T-helper 9 cell (primary cell): ENCODE measurements at places on chromosomes 5 and 9.

DNA sequence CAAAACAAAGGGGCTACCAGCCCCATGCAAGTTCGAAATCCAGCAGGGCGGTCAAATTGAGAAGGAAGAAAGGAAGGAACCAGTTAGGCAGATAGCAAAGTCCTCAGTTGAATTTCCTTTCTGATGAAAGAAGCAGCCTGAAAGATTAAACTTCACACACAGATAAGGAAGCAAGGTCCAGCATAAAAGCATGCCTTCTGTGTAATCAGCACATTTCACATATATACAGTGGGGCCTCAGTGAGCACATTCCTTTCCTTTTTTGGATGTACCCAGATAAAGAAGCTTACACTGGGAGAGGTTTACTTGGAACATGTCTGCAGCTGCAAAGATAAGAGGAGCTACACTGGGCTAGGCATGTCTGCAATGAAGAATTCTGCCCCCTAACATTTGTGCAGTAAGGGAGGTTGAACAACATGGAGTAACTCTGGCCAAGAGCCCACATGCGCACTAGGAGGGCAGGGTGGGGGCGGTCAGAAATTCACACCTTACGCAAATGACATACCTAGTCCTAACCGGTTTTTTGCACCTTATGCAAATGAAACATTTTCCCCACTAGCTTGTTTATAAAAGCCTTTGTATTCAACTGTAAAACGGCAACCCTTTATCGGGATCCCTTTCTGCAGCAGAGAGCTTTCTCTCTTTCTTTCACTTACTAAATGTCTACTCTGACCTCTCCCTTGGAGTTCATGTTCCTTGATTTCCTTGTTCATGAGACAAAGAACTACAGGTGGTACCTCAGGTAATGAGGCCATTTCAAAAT, 149.7 kb upstream of the FBXL17 start:
- DNase-seq, result no peak

DNA sequence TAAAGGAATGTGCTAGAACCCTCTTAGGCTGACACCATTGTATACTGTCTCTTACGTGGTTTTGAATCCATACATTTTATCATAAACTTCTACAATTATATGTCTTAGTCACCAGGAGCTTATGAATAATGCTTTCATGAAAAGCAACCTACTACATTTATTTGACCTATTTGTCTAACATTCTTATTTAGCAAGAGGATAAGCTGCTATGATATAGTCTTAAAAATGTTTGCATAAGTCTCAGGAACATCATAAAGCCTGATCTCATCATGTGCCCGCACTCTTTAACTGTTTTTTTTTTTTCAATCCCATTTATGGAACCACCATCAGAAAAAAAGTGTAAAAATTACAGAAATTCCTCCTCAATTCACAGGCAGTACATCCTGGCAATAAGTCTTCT, 59.7 kb downstream of the CDH12 start:
- no peak for DNase-seq

GRCh38 chr5:14579731-14580397, 1.7 kb upstream of the OTULINL start:
- DNase-seq, result no peak

DNA sequence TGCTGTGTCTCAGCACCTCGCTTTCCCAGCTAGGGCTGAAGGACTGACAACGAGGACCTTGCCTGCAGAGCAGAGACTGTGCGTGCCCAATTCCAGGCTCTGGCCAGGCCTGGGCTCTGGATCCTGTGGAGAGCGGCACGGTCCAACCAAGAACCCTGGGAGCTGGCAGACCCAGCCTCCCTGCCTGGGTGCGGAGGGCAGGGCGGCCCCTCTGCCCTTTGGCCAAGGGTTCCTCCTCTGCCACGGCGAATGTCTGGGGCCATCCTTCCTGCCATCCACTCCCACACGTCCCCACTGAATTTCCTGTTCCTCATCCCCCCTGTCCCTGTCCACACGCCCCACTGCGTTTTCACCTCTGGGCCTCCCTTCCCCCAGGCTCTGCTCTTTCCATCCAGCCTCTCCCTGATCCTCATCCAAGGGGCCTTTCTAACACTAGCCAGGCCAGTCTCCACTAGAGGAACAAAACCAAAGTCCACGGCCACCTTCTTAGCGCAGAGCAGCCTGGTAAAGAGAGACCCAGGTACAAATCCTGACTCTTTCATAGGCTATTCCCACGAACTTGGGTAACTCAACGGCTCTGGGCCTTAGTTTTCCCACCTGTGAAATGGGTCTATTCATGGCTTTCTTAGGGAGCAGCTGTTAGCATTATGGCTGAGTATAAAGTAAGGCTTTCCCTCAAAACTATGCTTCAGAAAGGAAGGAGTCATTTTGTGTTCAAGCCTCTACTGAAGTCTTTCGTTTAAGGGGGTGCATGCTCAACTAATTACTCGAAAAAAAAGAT, 95.5 kb upstream of the PHYKPL start:
- DNase-seq, result no peak

- DNase-seq, result no peak
These were observed 1145.6 kb upstream of the WWC1 start for GRCh38 chr5:167145841-167146240.

- DNase-seq, result peak; percentile 29
These were observed 62.6 kb downstream of the NEK6 start for GRCh38 chr9:124320062-124320973.

- no peak for DNase-seq
These were observed 77.6 kb downstream of the CDO1 start for GRCh38 chr5:115738830-115739229.
